ENCODE measurements at places on chromosomes 5 and 9. TPM values are rescaled to one million over a fixed set of nuclear protein-coding genes. Genes with fewer than 3 reads are reported as not detected.
A peak's percentile ranks its signal among the peaks of the same experiment; 100 is the strongest.

DNA sequence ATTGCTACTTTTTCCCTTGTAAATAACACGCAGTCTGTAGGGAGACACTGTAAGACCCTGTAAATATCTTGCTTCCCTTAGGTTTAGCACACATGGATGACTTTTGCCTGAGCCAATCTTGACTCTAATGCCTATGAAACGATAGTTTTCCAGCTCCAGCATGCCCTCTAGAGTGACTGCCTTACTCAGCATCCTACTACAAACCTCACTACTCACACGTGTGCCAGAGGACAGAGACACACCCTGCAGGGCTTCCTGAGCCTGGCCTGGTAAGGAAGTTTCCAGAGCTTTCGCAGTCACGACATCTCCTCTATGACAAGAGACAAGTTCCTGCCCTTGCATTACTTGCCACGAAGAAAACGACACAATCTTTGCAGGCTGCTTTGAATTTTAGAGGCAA is 138.1 kb downstream of the ATPSCKMT start:
- no peak overlapping the region for H3K27ac ChIP-seq
- no peak overlapping the region for H3K4me3 ChIP-seq
- H3K4me1 ChIP-seq, result no peaks in the 10 kb centered on the region
- peaks cover 2% of the 10 kb centered on the region for H3K27me3 ChIP-seq
- H3K36me3 ChIP-seq, result no peaks in the 10 kb centered on the region

DNA sequence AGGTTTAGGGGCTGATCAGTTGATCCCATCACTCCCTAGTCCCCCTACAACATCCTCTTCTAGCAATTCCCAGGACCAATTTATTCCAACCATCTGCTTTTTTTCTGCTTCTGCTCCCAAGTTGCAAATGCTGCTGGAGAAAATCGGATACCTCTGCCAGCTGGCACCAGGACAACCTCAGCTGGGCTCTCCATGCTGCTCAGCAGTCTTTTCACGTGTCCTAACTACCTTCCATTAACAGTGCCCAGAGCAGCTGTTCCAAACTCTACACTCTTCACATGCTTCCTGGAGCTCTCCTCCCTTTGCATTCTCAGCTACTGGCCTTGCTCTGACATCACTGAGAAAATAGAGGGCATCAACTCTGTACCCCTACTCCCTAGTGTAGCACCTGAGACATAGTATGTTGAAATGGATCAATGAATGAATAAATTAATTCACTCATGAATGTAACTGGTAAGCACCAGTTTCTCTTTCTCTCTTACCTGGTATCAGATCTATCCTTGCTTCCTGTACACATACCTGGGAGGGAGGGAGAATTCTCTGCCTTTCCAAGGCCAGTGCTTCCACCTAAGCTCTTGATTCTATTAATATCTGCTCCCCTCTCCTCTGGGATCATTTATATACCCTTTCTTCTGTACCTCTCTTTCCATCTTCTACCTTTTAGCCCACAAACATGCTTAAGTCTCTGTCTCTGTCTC is 191.0 kb downstream of the RAB3C start:
- H3K27me3 ChIP-seq, result peaks cover 13% of the 10 kb centered on the region
- no peak overlapping the region for H3K4me3 ChIP-seq
- no peaks in the 10 kb centered on the region for H3K36me3 ChIP-seq
- no peak for DNase-seq
- peaks cover 9% of the 10 kb centered on the region for H3K4me1 ChIP-seq

DNA sequence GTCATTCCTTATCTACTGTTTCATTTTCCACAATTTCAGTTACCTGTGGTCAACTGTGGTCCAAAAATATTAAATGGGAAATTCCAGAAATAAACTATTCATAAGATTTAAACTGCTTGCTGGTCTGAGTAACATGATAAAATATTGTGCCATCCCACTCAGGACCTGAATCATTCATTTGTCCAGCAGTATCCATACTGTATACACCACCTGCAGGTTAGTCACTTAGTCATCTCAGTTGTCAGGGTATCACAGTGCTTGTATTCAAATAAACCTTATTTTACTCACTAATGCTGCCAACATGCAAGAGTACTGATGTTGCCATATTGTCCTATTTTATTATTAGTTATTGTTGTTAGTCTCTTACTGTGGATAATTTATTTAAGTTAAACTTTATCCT is 139.7 kb downstream of the FBXO4 start:
- no peak overlapping the region for H3K27ac ChIP-seq
- no peaks in the 10 kb centered on the region for H3K27me3 ChIP-seq
- no peaks in the 10 kb centered on the region for H3K36me3 ChIP-seq
- H3K4me1 ChIP-seq, result no peaks in the 10 kb centered on the region

GRCh38 chr5:132003170-132003744 is 8.2 kb downstream of the ACSL6 start:
- H3K27me3 ChIP-seq, result no peaks in the 10 kb centered on the region
- no peak for DNase-seq
- H3K36me3 ChIP-seq, result no peaks in the 10 kb centered on the region
- H3K4me1 ChIP-seq, result peaks cover 45% of the 10 kb centered on the region
- no peak overlapping the region for H3K27ac ChIP-seq
- H3K4me3 ChIP-seq, result no peak overlapping the region

- H3K27ac ChIP-seq, result no peak overlapping the region
- no peak overlapping the region for H3K4me3 ChIP-seq
- H3K27me3 ChIP-seq, result peaks cover 26% of the 10 kb centered on the region
- no peaks in the 10 kb centered on the region for H3K36me3 ChIP-seq
- DNase-seq, result no peak
Observed at GRCh38 chr5:44384816-44385215, 4.4 kb downstream of the FGF10 start.

- no peak overlapping the region for H3K27ac ChIP-seq
- H3K4me3 ChIP-seq, result no peak overlapping the region
- no peaks in the 10 kb centered on the region for H3K4me1 ChIP-seq
- H3K27me3 ChIP-seq, result peaks cover 3% of the 10 kb centered on the region
- DNase-seq, result no peak
Observed at GRCh38 chr5:178387061-178387855, 154.7 kb upstream of the PHYKPL start.

DNA sequence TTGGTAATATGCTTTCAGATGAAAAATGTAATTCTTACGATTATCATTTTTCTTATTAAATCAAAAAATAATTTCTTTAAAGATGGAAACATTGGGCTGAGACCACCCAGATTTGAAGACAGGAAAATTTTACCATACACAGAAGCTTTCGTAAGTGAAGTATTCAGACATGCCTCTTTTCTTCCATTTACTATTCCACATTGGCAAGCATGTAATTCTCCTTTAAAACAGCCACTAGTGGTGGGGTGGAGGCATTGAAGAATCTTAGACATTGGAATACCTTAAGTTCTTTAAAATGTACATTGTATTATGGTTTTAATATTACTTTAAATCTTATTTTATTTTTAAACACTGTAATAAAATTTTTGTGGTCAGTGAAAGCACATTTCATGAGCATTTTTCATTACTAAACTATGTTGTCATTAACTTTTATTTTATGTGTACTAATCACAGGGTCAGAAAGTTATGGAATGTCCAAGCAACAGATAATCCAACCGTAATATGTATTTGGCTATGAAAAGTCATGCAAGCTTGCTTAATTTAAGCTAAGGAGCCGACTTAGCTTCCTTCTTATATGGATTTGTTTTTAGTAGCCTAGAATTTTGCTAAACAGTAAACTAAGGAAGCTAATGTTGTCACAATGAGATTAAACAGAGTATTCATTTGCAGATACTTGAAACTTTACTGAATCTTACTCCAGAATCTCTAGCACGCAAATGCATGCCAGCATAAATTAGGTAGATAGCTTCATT is 97.4 kb upstream of the ALDH1A1 start:
- H3K4me3 ChIP-seq, result no peak overlapping the region
- no peak overlapping the region for H3K27ac ChIP-seq
- H3K4me1 ChIP-seq, result no peaks in the 10 kb centered on the region
- DNase-seq, result no peak
- no peaks in the 10 kb centered on the region for H3K36me3 ChIP-seq
- peaks cover 12% of the 10 kb centered on the region for H3K27me3 ChIP-seq

DNA sequence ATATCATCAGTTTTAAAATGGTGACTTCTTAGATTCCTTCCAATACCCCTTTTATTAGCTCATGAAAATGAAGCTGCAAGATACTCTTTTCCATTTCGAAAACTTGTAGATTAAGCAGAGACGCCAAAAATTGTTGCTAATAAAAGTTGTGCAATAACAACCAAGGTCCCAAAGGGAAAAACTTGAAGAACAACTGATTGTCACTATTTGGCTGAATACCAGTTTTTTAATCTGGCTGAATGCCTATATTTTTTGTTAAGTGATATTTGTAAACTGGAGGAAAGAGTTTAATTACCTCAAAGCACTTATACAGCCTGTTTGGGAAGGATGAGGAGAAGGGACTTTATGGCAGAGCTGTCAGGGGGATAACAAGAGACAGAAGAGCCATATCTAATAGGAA is 14.6 kb downstream of the C5orf58 start:
- H3K27me3 ChIP-seq, result no peaks in the 10 kb centered on the region
- H3K27ac ChIP-seq, result peak overlapping the region; percentile 54
- no peak for DNase-seq
- peaks cover 61% of the 10 kb centered on the region for H3K36me3 ChIP-seq
- H3K4me3 ChIP-seq, result no peak overlapping the region

DNA sequence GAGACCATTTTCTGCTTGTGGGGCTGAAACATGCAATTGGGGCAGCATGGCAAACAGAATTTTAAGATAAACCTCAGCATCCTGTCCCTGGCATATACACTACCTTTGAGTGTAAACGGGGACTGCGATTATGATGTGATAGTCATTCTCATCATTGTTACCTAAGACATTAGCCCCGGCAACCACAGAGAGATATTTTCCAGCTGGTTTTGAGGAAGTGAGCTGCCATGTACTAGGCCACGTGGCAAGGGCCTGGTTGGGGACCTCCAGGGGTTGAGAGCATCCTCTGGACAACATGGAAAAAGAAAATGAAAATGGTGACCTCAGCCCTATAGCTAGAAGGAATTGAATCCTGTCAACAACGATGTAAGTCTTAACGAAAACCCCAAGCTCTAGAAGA is 623.6 kb upstream of the CDH18 start:
- H3K27ac ChIP-seq, result no peak overlapping the region
- H3K27me3 ChIP-seq, result no peaks in the 10 kb centered on the region
- DNase-seq, result no peak
- H3K36me3 ChIP-seq, result no peaks in the 10 kb centered on the region
- H3K4me3 ChIP-seq, result no peak overlapping the region
- no peaks in the 10 kb centered on the region for H3K4me1 ChIP-seq

DNA sequence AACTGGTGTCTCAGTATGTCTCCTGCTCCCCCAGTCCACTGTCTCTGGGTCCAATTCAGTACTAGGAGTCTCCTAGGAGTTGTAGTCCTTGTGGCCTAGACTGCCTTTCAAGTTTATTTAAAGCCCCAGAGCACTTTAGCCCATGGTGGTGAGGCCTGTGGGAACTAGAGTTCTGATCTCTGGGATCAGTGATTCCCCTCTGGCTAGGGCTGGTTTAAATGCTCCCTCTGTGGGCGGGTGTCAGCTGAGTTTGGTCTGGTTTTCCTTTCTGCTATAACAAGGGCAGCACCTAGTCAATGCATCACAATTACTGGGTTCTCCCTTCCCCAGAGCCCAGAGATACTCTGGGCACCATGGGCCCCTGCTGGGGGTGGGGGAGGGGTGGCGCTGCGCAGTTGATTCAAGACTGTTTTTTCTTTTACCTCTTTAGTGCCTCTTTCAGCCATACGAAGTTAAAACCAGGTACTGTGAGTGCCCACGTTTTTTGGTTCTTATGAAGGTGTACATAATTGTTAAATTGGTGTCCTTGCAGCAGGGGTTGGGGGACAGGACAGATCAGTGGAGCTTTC is 9.3 kb upstream of the SLC36A3 start:
- peaks cover 3% of the 10 kb centered on the region for H3K36me3 ChIP-seq
- H3K4me3 ChIP-seq, result no peak overlapping the region
- H3K27ac ChIP-seq, result no peak overlapping the region
- no peak for DNase-seq

- peaks cover 7% of the 10 kb centered on the region for H3K4me1 ChIP-seq
- DNase-seq, result no peak
Observed at GRCh38 chr5:122310889-122311288, 1.1 kb upstream of the SNCAIP start.

DNA sequence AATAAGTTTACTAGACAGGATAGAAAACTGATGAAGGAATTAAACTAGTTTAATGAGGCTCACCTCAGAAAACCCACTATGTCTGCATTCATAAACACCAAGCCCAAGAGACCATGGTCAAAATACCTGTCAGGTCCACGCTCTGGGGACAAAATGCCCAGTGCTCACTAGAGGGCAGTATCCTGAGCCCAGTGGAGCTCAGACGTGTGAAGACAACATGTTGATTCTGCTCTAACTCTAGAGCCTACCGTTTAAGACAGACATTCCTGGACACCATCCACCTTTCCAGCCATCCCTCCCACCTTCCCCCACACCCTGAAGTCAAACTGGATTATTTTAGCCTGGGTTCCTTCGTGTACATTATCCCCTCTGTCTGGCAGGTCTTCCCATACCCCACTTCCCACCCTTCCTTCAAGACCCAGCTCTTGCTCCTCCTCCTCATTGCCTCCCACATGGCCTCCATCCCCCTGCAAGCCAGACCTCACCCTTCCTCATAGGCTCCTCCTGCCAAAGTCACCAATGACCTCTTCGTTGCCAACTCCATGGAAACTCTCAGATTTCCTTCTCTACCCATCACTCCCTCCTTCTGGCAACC is 142.3 kb upstream of the FSTL4 start:
- H3K27ac ChIP-seq, result no peak overlapping the region
- H3K36me3 ChIP-seq, result no peaks in the 10 kb centered on the region
- no peak overlapping the region for H3K4me3 ChIP-seq

DNA sequence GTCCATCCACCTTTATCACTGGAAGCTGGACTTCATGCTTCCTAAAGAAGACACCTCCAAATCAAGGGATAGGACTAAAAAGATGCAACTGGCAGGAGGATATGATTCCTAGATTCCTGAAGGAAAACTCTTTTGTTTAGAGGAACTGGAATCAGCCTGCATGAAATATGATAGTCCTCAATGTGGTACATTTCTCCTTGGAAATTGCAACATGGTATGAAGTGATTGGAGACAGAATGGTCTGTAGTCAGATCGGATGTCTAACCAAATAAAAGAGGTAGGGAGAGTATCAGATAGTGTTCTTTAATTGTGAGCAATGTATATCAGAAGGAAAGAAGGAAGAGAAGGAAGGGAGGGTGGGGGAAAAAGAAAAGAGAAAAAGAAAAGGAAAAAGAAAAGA is 116.1 kb upstream of the FSTL4 start:
- DNase-seq, result no peak
- no peaks in the 10 kb centered on the region for H3K36me3 ChIP-seq
- H3K4me1 ChIP-seq, result no peaks in the 10 kb centered on the region
- H3K4me3 ChIP-seq, result no peak overlapping the region
- H3K27me3 ChIP-seq, result peaks cover 8% of the 10 kb centered on the region

- peaks cover 13% of the 10 kb centered on the region for H3K27me3 ChIP-seq
- no peak for DNase-seq
- no peak overlapping the region for H3K4me3 ChIP-seq
- H3K27ac ChIP-seq, result no peak overlapping the region
Observed at GRCh38 chr9:27150746-27151406, 41.9 kb downstream of the TEK start.

Gene TAS2R1
- not detected for total RNA-seq
